ENCODE measurements at places on chromosomes 1 and 21. TPM values are rescaled to one million over a fixed set of nuclear protein-coding genes. Genes with fewer than 3 reads are reported as not detected.

LY9 gene
- total RNA-seq, result not detected

DNAI4 gene
- 1.0 TPM for total RNA-seq

AADACL4 gene
- not detected for total RNA-seq

CLDN17 gene
- total RNA-seq, result not detected

KDF1 gene
- not detected for total RNA-seq

ATP1A1 gene
- total RNA-seq, result 190 TPM

RGL1 gene
- 1.1 TPM for total RNA-seq

GSTM2 gene
- total RNA-seq, result 4.5 TPM

OR6N1 gene
- not detected for total RNA-seq

SEMA4A gene
- 0.65 TPM for total RNA-seq

CFAP410 gene
- total RNA-seq, result 7.8 TPM

BRDT gene
- not detected for total RNA-seq

DAB1 gene
- total RNA-seq, result not detected

ALPL gene
- 0.33 TPM for total RNA-seq

PALMD gene
- total RNA-seq, result 0.49 TPM
